Effector memory CD8-positive, alpha-beta T cell (primary cell): ENCODE measurements at places on chromosomes 16 and 17.

DNA sequence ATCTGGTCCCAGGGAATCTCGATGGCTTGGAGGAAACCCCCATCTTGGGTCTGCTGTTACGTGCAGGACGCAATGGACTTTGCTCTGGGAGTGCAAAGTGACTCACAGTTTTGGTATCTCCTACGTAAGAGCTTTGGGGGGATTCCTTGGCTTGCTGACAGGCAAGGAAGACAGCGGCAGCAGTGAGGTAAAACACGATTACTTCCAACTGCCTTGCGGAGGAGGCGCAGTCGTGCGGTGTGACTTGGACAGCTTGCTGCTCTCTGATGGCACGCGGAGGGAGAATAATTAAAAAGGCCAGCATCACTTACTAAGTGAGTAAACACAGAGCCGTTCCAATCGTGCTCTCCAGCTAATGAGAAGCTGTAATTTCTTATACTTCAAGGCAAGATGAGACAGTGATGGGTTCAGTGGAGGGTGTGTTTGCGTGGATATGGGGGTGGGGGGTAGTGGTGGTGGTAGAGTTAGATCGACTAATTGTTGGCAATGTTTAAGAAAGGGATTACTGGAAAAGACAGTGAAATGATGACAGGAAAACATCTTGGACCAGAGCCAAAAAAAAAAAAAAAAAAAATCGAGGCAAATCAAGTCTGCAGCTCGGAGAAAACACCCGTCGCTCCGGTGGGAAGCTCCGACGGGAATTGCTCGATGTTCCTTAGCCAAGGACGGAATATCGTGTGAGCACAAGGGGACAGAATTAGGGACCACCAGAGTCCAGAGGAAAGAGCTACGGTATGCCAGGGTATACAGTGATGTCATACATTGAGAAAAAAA, 184.8 kb upstream of the ZFHX3 start:
- DNase-seq: no peak
- H3K27me3 ChIP-seq: no peaks in the 10 kb centered on the region
- no peak overlapping the region for H3K27ac ChIP-seq
- no peaks in the 10 kb centered on the region for H3K36me3 ChIP-seq
- no peak overlapping the region for H3K4me3 ChIP-seq

DNA sequence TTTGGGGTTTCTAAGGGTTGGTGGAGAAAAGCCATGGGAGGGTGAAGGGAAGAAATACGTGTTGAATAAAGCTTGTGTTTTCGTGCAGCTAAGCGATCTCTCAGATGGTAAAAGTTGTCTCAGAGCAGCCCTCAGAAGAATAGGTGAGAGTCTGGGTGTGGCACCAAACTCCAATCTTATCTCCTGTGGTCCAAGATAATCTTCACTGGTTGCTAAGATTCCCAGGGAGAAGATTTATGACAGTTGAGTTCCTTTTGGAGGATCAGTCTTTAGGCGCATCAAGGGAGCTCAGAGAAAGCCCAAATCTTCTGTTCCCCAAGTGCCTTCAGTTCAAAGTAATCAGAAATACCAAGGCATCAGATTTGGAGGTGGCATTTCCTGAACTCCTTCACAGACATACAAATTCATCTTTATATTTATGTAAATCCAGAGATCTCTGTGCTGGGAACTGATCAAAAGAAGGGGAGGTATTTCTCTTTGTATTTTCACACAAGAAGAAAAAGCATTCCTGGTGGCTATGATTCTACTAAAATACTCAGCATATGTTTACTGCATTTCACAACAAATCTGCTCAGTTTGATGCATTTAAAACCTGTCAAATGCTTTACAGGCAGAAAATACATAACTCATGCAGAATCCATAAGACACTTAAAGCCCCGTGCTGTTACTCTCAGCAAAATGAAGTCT, 102.9 kb downstream of the ABCC12 start:
- no peak for DNase-seq
- H3K4me3 ChIP-seq: no peak overlapping the region
- H3K36me3 ChIP-seq: no peaks in the 10 kb centered on the region
- H3K4me1 ChIP-seq: no peaks in the 10 kb centered on the region
- peaks cover 53% of the 10 kb centered on the region for H3K27me3 ChIP-seq

DNA sequence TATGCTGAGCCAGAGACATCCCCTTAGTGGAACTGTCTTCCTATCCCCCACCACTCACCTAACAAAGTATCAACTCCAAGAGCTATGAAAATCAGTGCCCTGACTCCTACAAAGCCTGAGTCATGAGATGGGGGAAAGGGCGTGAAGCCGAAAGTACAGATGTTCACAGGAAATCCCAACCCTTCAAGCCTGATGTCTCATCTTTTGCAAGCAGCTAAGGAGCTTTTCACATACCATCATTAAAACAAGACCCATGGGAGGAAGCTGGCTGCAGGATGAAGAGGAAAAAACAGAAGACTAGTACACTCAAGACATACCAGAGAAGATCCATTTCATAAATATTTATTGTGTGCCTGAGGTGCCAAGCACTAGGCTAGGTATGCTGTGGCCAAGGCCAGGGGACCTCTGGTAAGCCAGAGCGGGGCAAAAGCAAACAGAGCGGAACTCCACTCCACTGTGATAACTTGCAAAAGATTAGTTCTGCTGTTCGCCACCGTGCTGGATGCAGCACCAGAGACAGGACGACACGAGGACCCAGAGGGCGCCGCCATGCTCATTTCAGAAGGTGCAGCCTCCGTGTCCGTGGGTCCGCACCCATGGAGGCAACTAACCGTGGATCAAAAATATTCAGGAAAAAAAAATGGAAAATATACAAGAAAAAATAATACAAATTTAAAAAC, 4.5 kb upstream of the MNT start:
- no peak overlapping the region for H3K27ac ChIP-seq
- peaks cover 24% of the 10 kb centered on the region for H3K36me3 ChIP-seq
- H3K27me3 ChIP-seq: no peaks in the 10 kb centered on the region

DNA sequence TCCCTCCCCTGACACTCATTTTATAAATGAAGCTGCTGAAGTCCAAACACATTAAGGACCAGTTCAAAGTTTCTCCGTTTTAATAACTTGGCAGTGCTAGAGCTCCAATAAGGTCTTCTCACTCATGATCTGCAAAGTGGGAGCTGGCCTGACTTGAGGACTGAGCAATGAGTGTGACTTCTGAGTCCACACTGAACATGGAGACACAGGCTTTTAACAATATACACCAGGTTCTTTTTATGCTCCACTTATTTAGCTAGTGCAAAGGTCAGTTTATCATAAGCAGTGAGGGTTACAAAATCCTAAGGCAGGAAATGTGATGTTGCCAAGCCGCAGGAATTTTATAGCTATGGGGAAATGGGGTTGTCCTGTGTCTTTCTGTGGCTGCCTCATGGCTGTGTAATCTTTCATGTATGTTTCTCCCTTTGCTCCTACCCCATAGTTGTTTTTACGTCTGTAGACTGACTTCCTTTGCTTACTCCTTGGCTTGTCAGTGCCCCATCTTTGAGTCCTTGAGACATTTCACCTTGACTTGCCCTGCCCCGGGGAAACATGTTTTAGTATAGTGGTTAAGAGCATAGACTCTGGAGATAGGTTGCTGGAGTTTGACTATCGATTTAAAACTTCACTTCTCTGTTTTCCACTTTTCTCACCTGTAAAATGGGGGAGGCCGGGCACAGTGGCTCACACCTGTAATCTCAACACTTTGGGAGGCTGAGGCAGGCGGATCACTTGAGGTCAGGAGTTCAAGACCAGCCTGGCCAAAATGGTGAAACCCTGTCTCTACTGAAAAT, 12.2 kb upstream of the MMD start:
- no peak overlapping the region for H3K27ac ChIP-seq
- peaks cover 12% of the 10 kb centered on the region for H3K27me3 ChIP-seq
- H3K36me3 ChIP-seq: no peaks in the 10 kb centered on the region
- no peak overlapping the region for H3K4me3 ChIP-seq
- no peak for DNase-seq

- DNase-seq: no peak
- H3K4me3 ChIP-seq: no peak overlapping the region
- peaks cover 41% of the 10 kb centered on the region for H3K4me1 ChIP-seq
- peaks cover 3% of the 10 kb centered on the region for H3K36me3 ChIP-seq
These were observed 9.1 kb downstream of the FOXK2 start for GRCh38 chr17:82528484-82529265.

DNA sequence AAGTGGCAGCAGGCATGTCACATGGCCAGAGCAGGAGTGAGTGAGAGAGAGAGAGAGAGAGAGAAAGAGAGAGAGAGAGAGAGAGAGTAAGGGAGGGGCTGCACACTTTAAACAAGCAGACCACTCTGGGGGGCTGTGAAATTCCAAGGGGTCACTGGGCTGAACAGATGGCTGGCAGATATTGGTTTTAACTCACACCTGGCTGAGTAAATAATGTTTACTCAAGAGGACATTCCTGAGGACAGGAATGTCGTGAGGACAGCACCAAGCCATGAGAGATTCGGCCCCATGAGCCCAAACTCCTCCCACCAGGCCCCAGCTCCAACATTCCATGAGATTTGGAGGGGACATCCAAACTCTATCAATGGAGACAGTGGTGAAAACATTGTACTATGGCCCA, 269.7 kb downstream of the CBLN1 start:
- H3K27ac ChIP-seq: no peak overlapping the region
- no peaks in the 10 kb centered on the region for H3K4me1 ChIP-seq
- no peaks in the 10 kb centered on the region for H3K36me3 ChIP-seq
- H3K4me3 ChIP-seq: no peak overlapping the region
- DNase-seq: no peak
- H3K27me3 ChIP-seq: no peaks in the 10 kb centered on the region

DNA sequence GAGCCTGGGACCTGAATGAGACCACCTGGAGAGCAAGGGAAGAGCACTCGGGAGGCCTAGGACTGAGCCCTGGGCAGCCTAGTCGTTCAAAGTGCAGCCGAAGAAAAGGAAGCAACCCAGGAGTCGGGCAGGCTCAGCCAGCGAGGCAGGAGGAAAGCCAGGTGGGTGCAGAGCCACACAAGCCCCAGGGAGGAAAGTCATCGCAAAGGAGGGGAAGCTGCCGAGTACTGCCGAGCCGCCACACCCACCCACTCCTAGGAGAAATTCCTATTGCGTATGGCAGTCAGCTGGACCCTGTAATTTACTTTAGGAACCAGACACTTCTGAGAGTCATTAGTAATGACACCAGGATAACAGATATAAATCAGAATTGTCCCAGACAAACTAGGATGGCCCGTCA, 187.6 kb downstream of the KATNIP start:
- no peaks in the 10 kb centered on the region for H3K27me3 ChIP-seq
- H3K36me3 ChIP-seq: peaks cover 7% of the 10 kb centered on the region
- no peaks in the 10 kb centered on the region for H3K4me1 ChIP-seq
- no peak overlapping the region for H3K4me3 ChIP-seq

GRCh38 chr17:17044846-17045561, 2.7 kb downstream of the MPRIP start:
- peak overlapping the region; percentile 88 for H3K4me3 ChIP-seq
- H3K36me3 ChIP-seq: no peaks in the 10 kb centered on the region
- H3K4me1 ChIP-seq: peaks cover 57% of the 10 kb centered on the region
- H3K27me3 ChIP-seq: no peaks in the 10 kb centered on the region
- no peak for DNase-seq

- no peak for DNase-seq
- no peaks in the 10 kb centered on the region for H3K36me3 ChIP-seq
- H3K27me3 ChIP-seq: no peaks in the 10 kb centered on the region
- no peak overlapping the region for H3K27ac ChIP-seq
- H3K4me1 ChIP-seq: peaks cover 2% of the 10 kb centered on the region
- H3K4me3 ChIP-seq: no peak overlapping the region
These were observed 39.5 kb downstream of the DNAH9 start for GRCh38 chr17:11637796-11638195.

- H3K4me1 ChIP-seq: peaks cover 24% of the 10 kb centered on the region
- H3K27ac ChIP-seq: peak overlapping the region; percentile 16
- H3K36me3 ChIP-seq: peaks cover 9% of the 10 kb centered on the region
- no peak for DNase-seq
- H3K4me3 ChIP-seq: no peak overlapping the region
These were observed 1.6 kb upstream of the IRF8 start for GRCh38 chr16:85897382-85897781.

DNA sequence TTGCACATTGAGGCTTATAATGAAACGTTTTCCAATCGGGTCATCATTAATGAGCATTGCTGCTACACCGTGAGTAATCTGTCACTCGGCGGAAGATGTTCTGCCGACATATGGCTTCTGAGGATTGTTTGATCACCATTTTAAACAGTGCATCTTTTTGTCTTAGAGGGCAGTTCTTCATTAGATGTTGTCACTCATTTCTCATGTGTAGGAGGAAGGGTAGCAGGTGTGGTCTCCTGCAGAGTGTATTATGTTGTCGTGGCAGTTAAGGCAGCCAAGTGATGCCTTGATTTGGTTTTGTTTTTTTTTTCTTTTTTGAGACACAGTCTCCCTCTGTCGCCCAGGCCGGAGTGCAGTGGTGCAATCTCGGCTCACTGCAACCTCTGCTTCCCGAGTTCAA, 50.5 kb downstream of the SEC14L1 start:
- peaks cover 57% of the 10 kb centered on the region for H3K36me3 ChIP-seq
- peak overlapping the region; percentile 39 for H3K27ac ChIP-seq
- no peak for DNase-seq
- no peak overlapping the region for H3K4me3 ChIP-seq

GRCh38 chr16:61834082-61834481, 202.2 kb downstream of the CDH8 start:
- no peaks in the 10 kb centered on the region for H3K4me1 ChIP-seq
- no peaks in the 10 kb centered on the region for H3K27me3 ChIP-seq
- no peak for DNase-seq
- H3K4me3 ChIP-seq: no peak overlapping the region
- no peaks in the 10 kb centered on the region for H3K36me3 ChIP-seq
